ENCODE measurements at places on chromosomes 3 and 15.

GRCh38 chr15:52136442-52136980 is 23.9 kb upstream of the BCL2L10 start:
- no peaks in the 10 kb centered on the region for H3K27me3 ChIP-seq
- no peak overlapping the region for H3K4me3 ChIP-seq
- H3K4me1 ChIP-seq = peaks cover 7% of the 10 kb centered on the region
- peaks cover 2% of the 10 kb centered on the region for H3K36me3 ChIP-seq
- DNase-seq = no peak

DNA sequence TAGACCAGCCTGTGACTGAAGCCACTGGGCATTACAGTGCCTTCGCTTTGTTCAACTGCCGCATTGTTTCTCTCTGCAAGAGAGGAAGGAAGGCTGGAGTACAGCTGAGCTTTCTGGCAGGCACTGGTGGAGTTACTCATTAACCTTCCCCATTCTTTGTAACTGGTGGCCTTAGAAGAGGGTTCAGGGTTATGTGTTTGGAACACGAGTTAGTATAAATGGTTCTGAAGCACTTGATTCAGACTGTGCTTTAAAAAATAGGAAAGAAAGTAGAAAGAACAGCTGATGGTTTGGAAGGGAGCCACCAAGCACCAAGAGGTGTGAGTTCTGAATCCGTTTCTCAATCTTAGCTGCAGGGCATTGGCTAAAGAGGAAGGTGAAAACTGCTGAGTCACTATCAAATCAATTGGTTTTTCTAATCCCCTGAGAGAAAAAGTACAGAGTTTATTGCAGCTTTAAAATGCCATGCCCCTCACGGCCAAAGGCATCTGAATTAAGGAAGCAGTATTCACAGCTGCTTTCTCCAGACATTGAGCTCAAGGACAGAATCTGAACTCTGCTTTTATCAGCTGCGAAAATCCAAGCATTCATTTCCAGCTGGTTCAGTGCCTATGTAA is 3.6 kb downstream of the HGD start:
- peak; percentile 86 for DNase-seq
- no peaks in the 10 kb centered on the region for H3K36me3 ChIP-seq
- H3K27me3 ChIP-seq = no peaks in the 10 kb centered on the region
- peak overlapping the region; percentile 13 for H3K27ac ChIP-seq

GRCh38 chr15:76164602-76165001 is 104.8 kb downstream of the TMEM266 start:
- no peak for DNase-seq
- H3K27ac ChIP-seq = no peak overlapping the region
- no peak overlapping the region for H3K4me3 ChIP-seq
- H3K27me3 ChIP-seq = peaks cover 2% of the 10 kb centered on the region
- no peaks in the 10 kb centered on the region for H3K36me3 ChIP-seq
- peaks cover 5% of the 10 kb centered on the region for H3K4me1 ChIP-seq

DNA sequence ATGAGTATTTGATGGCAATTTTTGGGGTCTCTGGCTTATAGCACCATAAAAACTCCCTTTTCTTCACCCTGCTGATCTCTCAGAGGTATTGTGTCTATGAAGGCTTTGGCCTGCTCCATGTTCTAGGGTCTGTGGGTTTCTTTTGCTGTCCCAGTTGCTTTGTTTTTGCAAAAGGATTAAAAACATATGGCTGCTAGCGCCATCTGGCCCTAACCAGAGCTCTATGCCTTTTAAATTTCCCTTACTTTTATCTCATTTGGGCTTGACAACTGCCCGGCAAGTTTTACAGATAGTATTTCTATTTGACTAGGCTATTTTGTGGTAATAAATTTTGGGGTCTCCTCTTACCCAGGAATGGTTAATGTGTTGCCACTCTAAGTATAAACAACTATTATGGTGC is 6.4 kb upstream of the GHRL start:
- H3K27me3 ChIP-seq = no peaks in the 10 kb centered on the region
- H3K4me3 ChIP-seq = no peak overlapping the region
- H3K36me3 ChIP-seq = peaks cover 19% of the 10 kb centered on the region
- H3K27ac ChIP-seq = no peak overlapping the region

- DNase-seq = no peak
- no peaks in the 10 kb centered on the region for H3K27me3 ChIP-seq
- H3K4me1 ChIP-seq = peaks cover 6% of the 10 kb centered on the region
- no peak overlapping the region for H3K27ac ChIP-seq
Observed at GRCh38 chr3:191336833-191337232, 6.5 kb upstream of the UTS2B start.

DNA sequence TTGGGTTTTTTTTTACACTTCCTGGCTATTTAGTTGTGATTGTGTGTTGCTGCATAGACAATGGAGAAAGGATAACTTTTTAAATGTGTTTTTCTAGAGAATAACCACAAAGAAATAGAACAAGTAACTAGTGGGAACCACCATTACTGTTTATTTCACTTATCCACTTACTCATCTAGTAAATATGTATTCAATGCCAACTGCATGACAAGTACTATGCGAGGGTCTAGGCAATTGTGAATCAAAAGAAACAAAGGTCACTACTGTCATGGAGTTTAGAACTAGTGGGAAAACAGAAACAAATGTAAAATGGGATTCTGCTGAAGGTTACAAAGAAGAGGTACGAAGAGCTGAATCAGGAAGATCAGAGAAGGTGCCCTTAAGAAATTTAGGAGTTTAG is 600.9 kb upstream of the ROBO2 start:
- H3K27ac ChIP-seq = no peak overlapping the region
- H3K27me3 ChIP-seq = no peaks in the 10 kb centered on the region
- H3K36me3 ChIP-seq = no peaks in the 10 kb centered on the region
- no peaks in the 10 kb centered on the region for H3K4me1 ChIP-seq
- peak; percentile 57 for DNase-seq

GRCh38 chr3:156761713-156762451 is 64.3 kb upstream of the LEKR1 start:
- H3K4me3 ChIP-seq = no peak overlapping the region
- peak overlapping the region; percentile 68 for H3K27ac ChIP-seq
- DNase-seq = peak; percentile 92
- no peaks in the 10 kb centered on the region for H3K27me3 ChIP-seq

DNA sequence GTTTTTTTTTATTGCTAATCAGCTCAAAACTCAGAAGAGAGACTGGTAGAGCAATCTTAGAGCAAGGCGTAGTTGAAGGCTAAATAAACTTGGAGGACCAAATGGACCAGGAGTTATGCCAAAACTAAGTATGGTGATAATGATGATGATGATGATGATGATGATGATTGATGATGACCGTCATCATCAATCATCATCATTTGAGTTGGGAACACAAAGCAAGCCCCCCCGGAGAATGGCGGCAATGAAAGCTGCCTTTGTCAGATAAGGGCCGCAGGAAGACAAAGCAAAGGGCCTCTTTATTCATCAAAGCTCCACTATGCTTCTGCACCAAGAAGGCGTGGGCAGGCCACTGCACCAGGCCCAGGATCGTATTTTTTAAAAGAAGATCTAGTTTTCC is 82.1 kb upstream of the RAD18 start:
- H3K36me3 ChIP-seq = no peaks in the 10 kb centered on the region
- no peaks in the 10 kb centered on the region for H3K27me3 ChIP-seq
- no peak overlapping the region for H3K27ac ChIP-seq
- DNase-seq = no peak
- H3K4me3 ChIP-seq = no peak overlapping the region

DNA sequence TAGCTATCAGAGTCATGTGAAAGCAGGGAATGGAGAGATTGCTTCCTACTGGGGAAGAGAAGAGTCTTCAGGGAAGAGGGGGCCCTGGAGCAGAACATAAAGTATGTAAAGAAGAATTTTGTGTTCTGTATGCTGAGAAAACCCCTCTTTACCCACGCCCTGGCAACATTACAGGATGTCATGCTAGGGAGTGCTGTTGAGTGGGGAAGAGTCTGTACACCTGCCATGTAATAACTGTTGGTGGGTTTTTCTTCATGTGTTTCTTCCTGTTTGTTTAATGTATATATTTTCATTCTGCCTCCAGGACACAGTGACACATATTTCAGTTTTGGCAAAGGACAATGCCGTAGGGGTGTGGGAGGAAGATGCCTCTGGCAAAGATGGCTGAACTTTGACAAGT is 122.8 kb upstream of the LPP start:
- H3K4me1 ChIP-seq = no peaks in the 10 kb centered on the region
- no peaks in the 10 kb centered on the region for H3K36me3 ChIP-seq
- H3K4me3 ChIP-seq = no peak overlapping the region
- no peaks in the 10 kb centered on the region for H3K27me3 ChIP-seq
- no peak for DNase-seq
- no peak overlapping the region for H3K27ac ChIP-seq

DNA sequence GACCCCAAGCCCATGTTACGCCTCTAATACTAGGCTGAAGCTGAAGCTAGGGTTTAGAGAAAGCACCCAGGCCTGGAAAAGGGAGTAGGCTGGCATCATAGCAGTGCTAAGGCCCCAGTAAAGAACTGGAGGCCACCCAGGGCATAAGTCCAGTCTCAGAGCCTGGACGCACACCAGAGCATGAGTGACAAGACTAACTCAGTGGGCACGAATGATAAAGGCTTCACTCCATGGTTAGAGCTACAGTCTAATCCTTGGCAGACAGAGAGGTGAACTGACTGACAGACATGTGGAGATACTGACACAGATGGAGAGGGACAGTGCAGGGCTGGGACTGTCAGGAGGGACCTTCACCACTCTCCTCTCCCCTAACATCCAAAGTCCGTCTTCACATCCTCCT is 139.8 kb downstream of the KCNMB2 start:
- H3K36me3 ChIP-seq = no peaks in the 10 kb centered on the region
- no peak overlapping the region for H3K4me3 ChIP-seq
- DNase-seq = no peak
- H3K27me3 ChIP-seq = no peaks in the 10 kb centered on the region
- no peaks in the 10 kb centered on the region for H3K4me1 ChIP-seq
- no peak overlapping the region for H3K27ac ChIP-seq

GRCh38 chr15:67504796-67505195 is 16.1 kb upstream of the C15orf61 start:
- H3K36me3 ChIP-seq = no peaks in the 10 kb centered on the region
- no peak overlapping the region for H3K27ac ChIP-seq
- no peaks in the 10 kb centered on the region for H3K27me3 ChIP-seq
- DNase-seq = peak; percentile 63

DNA sequence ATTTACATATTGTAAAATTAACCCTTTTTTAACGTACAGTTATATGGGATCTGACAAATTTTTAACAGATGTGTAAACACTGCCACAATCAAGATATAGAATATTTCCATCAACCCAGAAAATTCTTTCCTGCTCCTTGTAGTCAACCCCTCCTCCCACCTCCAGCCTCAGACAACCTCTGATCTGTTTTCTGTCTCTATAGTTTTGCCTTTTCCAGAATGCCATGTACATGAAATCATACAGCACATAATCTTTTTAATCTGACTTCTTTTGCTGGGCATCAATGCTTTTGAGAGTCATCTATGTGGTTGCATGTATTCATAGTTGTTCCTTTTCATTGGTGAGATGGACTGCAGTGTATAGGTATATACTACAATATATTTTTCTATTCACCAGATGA is 153.0 kb downstream of the SMAD6 start:
- no peak overlapping the region for H3K4me3 ChIP-seq
- H3K27me3 ChIP-seq = no peaks in the 10 kb centered on the region

DNA sequence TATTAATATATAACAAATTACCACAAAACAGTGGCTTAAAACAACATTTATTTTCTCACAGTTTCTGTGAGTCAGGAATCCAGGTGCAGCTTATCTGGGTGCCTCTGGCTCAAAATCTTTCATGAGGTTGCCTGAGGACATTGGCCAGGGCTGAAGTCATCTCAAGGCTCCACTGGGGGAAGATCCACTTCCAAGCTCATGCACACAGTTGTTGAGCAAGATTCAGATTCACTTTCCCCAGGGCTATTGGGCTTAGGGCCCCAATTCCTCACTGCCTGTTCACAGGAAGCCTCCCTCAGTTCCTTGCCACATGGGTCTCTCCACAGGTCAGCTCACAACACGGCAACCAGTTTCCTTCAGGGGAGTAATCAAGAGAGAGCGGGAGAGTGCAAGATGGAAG is 35.0 kb downstream of the RFTN1 start:
- H3K27me3 ChIP-seq = no peaks in the 10 kb centered on the region
- no peak overlapping the region for H3K4me3 ChIP-seq
- H3K27ac ChIP-seq = no peak overlapping the region

DNA sequence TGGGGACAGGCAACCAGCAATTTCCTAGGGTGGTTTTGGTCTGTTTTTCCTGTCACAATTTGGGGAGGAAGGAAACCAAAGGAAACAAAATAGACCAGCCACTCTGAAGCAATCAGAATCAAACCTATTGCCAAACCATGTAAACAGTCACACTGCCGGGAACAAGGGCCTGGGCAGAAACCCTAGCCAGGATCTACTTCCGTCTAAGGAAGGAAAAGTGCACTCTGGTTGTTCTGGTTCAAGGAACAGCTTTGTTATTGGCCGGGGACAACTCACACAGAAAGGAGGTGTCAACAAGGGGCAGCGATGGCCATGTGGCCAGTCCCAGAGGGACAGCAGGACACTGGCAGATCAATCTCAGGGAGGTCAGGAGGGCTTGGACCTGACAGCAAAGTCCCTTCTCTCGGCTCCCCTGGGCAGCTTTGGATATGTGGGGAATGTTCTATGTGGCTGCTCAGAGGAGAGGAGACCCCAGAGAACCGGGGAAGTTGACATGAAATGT is 17.5 kb upstream of the RAD18 start:
- no peaks in the 10 kb centered on the region for H3K4me1 ChIP-seq
- H3K27me3 ChIP-seq = peaks cover 5% of the 10 kb centered on the region
- no peak overlapping the region for H3K4me3 ChIP-seq
- no peak for DNase-seq

DNA sequence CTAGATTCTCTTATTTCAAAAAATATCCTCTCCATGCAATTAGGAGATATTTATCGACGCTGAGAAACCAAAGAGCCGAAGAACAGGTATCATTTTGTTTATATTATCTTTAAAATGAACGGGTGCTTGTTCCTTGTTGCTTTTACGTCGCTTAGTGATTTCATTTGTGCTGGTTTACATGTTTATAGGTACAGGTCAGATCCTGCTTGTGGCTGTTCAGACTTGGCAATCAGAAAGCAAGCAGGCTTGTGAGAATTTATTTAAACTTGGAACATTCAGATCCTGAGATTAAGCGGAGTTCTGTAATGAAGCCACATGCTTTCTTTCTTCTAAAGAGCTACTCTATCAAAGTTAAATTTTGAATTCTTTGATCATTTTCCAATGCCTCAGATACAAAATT is 43.0 kb upstream of the ATP2C1 start:
- no peaks in the 10 kb centered on the region for H3K4me1 ChIP-seq
- no peak for DNase-seq
- no peaks in the 10 kb centered on the region for H3K36me3 ChIP-seq
- no peak overlapping the region for H3K27ac ChIP-seq
- H3K27me3 ChIP-seq = no peaks in the 10 kb centered on the region
- no peak overlapping the region for H3K4me3 ChIP-seq

DNA sequence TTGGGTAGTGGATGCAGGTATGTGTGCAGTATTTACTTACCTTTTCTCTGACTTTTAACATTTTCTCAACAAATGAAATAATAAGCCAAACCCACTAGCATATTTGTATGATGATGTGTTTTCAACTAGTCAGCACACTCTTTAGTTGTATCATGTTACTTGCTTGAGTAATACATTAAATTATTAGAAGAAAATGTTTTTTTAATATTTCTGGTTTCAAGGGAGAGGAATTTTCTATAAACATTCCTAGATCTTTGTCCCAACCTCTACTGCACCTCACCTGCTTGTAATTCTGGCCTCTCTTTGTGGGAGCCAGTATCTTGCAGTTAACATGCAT is 161.8 kb upstream of the CBLB start:
- no peak overlapping the region for H3K4me3 ChIP-seq
- peaks cover 3% of the 10 kb centered on the region for H3K4me1 ChIP-seq

- H3K4me3 ChIP-seq = no peak overlapping the region
- H3K27ac ChIP-seq = no peak overlapping the region
- no peaks in the 10 kb centered on the region for H3K27me3 ChIP-seq
Observed at GRCh38 chr3:185649414-185649813, 63.3 kb downstream of the SENP2 start.
